ENCODE measurements at places on chromosomes 12 and 14.
A peak's percentile ranks its signal among the peaks of the same experiment; 100 is the strongest.

GRCh38 chr12:123483602-123484248 is 25.8 kb downstream of the SNRNP35 start:
- DNase-seq, result no peak

DNA sequence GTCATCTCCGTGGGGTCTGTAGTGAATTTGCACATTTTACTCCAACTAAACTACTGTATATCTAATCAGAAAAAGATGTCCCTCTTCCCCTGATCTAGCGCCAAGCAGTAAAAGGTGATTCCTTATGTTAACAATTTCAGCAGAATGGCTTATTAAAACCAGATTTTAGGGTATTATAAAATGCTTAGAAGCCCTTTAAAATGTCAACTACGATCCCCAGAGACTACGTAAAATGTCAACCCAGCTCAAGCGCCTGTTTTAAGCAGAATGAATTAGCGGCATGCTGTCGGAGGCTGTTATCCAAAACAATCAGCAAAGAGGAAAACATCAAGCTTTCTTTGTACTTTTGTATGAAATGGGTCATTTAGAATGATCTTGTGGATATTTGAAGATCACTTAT is 408.9 kb downstream of the SOX5 start:
- no peak for DNase-seq

GRCh38 chr12:30794591-30795409 is 40.0 kb upstream of the CAPRIN2 start:
- peak; percentile 90 for DNase-seq

DNA sequence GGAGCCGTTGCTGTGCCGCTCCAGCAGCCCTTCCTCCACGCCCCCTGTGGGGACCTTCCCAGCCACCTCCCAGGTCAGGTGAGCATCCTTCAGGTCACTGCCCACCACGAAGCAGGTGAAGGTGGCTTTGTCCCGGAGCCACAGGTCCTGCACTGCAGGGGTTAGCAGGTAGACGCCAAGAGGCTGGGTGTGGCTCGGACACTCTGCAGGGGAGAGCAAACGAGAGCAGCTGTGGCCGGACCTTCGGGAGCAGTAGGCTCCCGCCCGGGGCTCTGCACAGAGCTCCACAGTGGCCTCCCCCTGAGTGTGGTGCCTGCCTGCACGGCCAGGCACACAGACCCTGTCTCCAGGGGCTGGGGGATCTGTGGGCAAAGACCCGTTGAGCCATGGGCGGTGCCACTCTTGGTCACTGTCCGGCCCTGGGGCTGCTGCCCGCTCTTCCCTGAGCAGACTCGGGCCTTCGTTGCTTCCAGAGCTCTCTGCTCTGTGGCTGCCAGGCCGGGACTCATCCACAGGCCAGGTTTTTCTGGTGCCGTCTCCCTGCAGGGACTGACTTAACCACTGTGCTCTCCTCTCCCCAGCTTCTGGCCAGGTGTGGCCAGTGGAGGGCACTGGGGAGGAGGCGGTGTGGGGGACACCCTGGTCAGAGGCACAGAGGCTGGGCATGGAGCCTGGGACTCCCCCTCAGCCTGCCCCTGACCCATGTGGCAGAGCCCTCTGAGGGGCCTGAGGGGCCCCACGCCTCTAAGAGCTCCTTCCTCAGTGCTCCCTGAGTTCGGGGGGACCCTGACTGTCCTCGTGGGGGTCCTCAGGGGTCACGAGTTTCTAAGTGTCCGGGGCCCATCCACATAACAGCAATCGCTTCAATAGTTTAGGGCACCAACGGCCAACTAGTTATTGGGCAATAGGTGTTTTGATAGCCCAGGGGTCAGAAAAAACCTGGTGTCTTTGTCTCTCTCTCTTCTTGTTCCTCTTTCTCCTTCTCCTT is 314.9 kb downstream of the TMEM121 start:
- DNase-seq, result peak; percentile 5

DNA sequence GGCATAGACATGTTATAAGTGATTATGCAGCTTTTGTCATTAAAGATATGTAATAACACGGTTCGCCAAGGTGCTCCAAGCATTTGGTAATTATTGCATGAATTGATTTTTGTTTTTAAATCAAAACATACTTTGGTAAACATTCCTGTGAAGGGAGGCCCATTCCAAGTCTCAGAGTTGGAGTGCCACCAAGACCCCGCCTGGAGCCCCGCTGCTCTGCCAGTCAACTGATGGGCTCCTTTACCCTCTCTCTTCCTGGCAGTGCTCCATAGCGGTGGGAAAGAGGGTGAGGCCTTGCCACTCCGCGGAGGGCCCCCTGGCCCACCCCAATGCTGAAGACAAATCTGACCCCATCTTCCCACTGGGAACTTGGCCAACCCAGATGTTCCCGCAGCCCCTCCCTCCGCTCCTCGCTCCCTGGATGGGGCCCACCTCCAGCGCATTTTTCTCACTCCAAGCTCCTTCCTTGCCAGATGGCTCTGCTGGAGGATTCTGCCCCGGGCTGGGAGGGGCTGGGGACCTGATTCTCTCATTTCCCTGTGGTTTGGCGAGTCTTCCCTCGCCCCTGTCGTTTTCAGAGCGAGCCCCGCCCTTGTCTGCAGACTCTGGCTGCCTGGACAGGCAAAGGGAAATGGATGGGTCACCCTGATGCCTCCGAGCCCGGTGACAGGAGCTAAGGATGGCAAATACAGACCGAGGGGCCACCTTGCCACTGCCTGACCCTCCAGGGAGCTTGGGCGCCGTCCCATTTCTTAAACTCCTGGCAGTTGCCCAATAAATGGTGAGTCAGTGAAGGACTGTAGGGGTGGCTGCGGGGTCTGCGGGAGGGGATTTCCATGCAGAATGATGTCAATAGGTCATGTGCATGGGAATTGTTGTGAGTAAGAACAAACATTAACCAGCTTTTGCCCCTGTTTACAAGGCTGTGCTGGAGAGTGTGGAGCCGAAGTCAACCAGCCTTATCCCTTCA is 9.2 kb upstream of the PAPLN start:
- DNase-seq, result peak; percentile 60

DNA sequence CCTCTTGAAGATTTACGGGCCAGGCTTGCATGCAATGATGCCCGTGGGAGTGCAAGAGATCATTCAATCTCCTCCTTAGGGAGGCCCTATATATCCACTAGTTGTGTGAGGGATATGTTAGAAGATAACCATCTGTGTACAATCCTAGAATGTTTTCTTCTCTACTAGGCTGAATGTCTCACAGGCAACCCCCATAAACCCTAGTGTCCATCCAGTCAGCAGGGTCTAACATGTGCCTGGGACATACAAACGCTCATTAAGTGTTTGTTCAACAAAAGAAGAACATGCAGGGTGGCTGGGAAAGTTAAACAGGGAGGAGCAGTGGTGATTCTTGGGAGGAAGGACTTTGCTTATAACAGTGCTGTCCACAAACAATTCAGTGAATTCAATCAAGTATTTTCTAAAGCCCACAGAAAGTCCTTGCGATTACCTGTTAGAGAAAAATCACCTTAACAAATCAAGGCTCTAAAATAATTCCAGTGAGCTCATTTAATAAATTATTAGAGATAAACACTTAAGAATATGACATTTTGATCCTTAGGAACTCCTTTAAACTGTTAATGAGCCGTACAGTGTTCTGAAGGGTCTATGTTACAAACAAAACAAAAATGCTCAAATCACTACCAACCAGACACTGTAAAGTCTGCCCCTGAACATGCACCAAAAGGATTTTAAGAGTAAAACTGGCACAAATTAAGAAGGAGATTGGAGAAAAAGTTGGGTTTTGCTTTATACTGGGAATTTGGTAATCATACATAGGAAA is 96.6 kb upstream of the FERMT2 start:
- no peak for DNase-seq

DNA sequence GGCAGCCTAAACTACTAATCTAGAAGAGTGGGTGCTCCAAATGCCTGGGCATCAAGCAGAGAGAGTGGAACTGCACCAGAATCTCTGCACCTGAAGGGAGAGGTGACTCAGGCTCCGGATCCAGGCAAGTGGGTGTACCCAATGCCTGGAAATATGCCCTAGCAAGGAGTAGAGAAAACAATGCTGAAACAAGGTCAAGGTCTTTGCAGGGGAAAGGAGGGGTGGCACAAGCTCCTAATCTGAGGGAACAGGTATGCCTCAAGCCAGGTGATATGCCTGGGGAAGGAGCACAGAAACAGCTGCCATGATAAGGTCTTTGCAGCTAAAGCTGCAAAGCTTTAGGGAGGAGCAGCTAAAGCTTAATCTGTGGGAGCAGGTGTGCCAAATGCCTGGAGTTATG is 136.0 kb upstream of the KITLG start:
- no peak for DNase-seq

Measured in H9 (cell line).